Stimulated activated CD4-positive, alpha-beta T cell treated with anti-CD3 and anti-CD28 coated beads, Interleukin-12 subunit alpha, Interleukin-12 subunit beta, amount 100 ng/mL, for 24 hours (primary cell): ENCODE measurements at places on chromosomes 5 and 9.

- DNase-seq = no peak
Observed at GRCh38 chr9:5452286-5452609, 1.9 kb downstream of the CD274 start.

DNA sequence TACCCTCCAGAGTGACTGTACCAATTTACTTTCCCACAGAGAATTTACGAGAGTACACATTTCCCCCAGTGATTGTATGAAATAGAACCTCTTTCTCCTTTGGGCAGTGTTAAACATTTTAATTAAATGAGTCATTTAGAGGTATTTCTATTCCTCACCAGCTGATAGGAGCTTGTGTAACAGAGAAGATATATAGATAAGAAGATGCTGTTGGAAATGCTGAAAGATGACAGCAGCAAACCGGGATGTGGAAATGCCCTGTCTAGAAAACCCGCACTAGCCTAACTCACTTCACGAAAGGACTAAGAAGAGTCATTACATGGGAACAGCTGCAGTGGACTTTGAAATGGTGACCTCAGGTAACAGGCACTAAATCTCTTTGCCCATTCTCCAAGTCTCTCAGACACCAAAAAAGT lies 68.3 kb downstream of the LPAR1 start:
- DNase-seq = no peak

- DNase-seq = no peak
Observed at GRCh38 chr5:53302529-53302928, 177.9 kb upstream of the FST start.

DNA sequence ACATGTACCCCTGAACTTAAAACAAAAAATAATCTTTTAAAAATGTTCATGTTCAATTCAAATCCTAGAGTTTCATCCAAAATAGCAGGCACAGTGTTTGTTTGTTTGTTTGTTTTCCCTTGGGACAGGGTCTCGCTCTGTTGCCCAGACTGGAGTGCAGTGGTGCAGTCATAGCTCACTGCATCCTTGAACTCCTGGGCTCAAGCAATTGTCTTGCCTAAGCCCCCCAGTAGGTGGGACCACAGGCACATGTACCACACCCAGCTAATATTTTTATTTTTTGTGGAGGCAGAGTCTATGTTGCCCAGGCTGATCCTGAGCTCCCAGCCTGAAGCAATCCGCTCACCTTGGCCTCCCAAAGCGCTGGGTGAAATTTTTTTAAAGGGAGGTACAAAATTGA lies 5.0 kb upstream of the POLR1E start:
- DNase-seq = no peak

DNA sequence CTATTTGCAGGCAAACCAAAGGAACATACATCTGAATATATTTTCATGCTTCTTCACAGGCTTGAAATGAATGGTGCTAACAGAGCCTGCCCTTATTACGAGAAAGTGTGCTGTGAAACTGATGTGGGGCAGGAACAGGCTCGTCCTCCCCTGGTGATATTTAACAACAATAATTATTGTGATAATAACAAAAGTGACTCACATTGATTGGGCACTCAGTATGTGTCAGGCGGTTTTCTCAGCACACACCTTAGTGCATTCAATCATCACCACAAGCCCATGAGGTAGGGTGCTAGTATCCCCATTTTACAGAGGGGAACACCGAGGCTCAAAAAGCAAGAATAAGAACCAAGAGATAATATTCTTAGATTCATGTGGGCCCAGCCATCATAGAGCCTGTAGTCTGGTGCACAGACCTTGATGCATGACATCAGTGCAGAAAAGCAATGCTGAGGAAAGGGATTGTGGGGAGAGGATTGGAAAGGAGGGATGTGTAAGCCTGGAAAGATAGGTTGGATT lies 18.1 kb upstream of the BOD1 start:
- no peak for DNase-seq

DNA sequence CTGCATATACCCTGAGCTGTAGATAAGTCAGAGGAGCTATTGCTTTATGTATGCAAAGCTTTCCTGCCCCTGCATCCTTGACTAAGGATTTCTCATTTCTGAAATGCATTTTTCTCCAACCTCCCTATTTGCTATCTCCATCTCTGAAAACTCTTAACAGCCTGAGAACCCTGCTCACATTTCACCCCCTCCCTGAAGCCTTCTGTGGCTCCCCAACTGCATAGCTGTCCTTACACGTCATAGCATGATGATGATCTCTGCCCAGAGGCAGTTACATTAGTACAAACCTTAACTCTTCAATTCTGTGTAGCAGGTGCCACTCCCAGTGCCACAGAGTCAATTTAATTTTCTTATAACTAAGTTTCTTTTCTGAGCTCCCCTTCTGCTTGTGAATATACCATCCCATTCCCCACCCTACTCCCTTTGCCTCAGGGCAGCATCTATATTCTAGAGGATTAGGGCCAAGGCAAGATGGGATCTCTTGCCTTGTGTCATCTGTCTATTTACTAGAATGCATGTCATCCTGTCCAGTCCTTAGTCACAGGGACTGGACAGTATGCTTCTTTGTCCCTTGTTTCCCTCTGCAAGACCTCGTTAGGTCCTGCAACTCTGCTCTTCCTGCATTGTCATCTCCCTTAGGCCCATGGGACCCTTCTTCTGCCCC lies 149.7 kb upstream of the SPRY4 start:
- DNase-seq = no peak

DNA sequence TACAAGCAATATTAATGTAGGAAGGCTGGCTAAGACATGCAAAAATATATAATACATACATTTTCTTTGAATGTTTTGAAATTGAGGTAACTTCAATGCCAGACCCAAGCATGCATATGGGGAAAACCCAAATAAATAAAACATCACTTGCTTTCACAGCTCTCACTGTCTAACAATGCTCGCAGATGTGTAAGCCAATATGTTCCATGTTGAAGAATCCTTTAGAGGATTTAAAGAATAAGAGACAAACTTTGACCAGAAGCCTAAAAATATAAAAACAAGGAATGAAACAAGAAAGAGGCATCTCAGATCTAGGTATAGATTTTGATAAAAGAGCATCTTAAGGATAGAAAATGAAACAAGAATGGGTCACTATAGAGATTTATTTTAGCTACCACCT lies 354.2 kb downstream of the CDH10 start:
- DNase-seq = no peak

- no peak for DNase-seq
Observed at GRCh38 chr9:69086769-69087168, 51.2 kb downstream of the FXN start.

DNA sequence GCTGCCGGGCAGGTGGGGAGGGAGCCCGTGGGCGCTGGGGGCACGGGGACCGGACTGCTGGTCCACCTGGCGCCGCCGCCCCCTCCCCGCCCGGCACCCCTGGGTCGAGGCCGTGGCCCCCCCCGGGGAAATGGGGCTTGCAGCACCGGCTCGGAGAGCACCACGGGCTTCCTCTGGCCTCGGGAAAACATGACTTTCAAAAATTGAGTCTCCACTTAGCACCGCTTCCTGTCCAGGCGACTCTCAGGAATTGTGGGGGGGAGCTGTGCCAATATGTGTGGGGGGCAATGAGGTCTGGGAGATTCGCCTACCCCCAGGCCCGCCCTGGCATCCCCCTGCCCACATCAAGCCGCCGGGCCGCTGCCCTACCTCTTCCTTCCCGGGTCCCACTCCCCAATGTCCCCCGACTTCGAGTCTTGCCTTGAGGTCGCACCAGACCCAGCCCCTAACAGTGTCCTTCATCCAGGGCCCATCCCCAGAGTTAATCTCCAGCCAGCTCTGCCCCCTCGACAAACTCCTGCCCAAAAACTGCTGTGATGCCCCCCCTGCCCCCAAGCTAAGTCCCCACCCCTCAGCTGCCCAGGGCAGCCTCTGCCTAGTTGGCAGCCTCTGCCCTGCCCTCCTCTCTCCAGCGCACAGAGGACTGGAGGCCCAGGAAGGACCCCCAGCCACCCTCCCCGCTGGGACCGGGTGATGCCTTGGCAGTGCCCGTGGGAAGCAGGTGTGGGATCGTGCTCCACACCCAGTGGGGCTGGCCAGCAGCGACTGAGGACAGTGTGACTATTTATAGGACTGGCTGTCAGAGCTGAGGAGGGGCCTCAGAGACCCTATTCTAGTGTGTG lies 3.9 kb downstream of the EGFL7 start:
- no peak for DNase-seq

DNA sequence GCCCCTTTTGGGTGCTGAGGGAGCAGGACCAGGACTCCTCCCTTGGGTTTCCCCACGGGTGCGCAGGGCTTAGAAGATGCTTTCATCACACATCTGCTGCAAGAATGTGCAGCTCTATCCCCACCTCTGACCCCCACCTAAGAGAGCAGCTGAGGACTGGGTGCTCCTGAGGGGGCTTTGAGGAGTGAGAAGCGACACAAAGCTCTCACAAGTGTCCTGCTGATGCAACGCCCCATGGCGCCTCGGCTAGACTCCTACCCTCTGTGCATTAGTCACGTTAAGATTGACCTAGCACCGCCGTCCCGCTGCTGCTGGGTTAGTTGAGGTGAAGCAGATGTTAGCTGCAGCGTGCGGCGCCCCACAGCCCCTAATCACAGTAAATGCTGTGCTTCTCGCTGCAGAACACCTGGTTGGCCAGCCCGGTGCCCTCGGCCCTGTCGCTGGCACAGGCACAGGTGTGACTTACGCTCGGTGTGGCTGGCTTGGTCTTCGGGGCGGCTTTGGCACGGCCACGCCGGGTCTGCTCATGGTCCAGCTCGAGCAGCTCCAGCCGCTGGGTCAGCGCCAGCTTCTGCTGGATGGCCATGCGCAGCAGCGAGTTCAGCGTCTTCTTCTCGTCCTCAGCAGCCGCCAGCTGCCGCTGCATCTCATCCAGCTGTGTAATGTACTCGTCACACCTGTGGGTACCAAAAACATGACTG lies 45.0 kb upstream of the IPPK start:
- no peak for DNase-seq

- no peak for DNase-seq
Observed at GRCh38 chr9:105836936-105837660, 142.8 kb downstream of the TMEM38B start.

GRCh38 chr5:140044041-140044440 lies 942 bp upstream of the NRG2 start:
- no peak for DNase-seq

- no peak for DNase-seq
Observed at GRCh38 chr5:135735831-135736230, 98.6 kb upstream of the SLC25A48 start.
